Brain pericyte (primary cell): ENCODE measurements at places on chromosomes 2 and 18.
A peak's percentile ranks its signal among the peaks of the same experiment; 100 is the strongest.

DNA sequence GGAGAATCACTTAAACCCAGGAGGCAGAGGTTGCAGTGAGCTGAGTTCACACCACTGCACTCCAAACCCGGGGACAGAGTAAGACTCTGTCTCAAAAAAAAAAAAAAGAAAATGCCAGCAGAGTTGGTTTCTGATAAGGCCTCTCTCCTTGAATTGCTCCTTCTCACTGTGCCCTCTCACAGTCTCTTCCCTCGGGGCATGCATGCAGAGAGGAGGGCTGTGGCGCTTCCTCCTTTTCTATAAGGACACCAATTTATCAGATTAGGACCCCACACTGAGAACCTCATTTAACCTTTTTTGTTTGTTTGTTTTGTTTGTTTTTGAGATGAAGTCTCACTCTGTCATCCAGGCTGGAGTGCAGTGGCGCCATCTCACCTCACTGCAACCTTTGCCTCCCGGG lies 110.5 kb downstream of the ZFP36L2 start:
- DNase-seq = no peak

GRCh38 chr2:60855989-60856669 lies 25.2 kb upstream of the REL start:
- DNase-seq = no peak

DNA sequence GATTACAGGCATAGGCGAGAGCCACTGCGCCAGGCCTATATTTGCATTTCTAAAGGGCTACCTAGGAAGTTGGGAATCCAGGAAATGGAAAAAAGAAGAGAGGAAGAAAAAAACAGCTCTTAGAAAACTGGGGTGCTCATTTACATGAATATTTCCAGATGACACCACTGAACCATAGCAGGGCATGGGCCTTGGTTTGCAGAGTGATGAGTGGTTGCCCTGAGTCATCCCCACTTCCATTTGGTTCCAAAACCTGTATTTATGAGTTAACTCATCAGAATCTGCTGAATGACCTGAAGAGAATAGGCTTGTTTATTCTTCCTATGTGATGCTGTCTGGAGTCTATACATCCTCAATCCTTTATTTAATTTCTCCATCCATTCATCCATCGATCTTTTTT lies 36.2 kb downstream of the EHD3 start:
- no peak for DNase-seq

DNA sequence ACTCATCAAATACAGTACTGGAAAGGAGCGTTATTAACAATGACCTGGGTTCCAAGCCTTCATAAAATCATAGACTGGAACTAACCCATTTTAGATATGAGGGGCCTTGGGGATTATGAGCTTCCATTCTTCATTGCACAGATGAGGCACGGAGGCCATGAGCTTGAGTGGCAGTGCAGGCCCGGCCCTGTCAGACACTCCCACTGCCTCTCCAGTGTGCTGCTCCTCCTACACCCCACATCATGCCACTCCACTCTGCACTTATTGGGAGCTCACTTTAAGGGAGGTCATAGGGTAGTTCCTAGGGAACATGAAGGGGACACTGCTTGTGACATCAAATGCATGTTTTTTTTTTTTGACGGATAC lies 77.9 kb downstream of the TSN start:
- no peak for DNase-seq

DNA sequence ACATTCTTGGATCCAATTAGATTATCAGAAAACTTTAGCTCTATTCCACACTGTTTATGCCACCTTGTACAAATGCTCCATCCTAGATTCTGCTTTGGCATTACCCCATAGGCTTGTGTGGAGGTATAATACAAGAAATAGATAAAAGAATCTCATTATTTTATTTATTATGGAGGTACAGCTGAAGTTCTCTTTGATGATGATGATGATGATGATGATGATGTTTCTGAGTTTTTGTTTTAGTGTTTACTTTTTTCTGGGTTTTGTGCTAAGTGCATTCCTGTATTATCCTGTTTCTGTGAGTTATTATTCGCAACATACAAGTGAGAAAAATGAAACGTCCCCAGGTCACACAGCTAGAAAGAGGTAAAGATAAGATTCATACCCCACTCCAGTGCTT lies 43.4 kb downstream of the ANXA4 start:
- no peak for DNase-seq

- DNase-seq = no peak
Observed at GRCh38 chr18:75858754-75859153, 431.3 kb upstream of the SMIM21 start.

- no peak for DNase-seq
Observed at GRCh38 chr2:11411768-11412448, 54.1 kb downstream of the E2F6 start.

- no peak for DNase-seq
Observed at GRCh38 chr2:176056406-176056805, 27.4 kb downstream of the EVX2 start.

GRCh38 chr2:162840598-162841246 lies 2.2 kb upstream of the KCNH7 start:
- DNase-seq = peak; percentile 32

DNA sequence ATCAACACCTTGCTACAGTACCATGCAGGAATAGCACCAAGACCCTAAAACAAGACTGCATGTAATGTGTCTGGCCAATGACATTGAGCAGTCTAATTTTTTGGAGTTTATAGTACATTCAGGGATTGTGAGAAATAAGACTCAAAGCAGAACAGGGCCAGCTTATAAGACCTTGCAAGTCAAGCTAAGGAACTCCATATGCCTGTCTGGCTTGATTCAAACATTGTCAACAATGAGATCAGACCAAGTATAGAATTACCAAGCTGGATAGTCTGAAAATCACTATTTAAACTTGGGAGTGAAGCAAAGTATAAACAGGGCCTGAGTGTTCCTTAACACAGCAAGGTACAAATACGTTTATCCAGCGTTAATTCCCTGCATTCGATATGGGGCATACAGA lies 370.9 kb downstream of the CNTNAP5 start:
- DNase-seq = no peak

DNA sequence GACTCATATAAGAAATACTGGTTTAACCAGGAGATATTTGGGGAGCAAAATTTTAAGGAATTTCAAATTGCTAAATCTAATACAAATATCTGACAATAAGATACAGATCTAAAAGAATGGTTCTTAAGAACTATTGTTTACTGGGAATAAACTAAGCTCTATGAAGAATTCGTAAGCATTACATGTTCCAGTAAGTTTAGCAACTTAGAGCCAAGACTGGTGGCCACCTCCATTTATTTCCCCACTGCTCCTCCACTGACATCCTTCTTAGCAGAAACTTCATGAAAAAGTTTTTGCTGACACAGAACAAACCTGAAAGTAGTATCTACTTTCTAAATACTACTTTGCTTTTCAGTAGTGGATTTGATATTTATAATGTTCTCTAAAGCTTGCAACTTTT lies 83.0 kb downstream of the ACSL3 start:
- no peak for DNase-seq

GRCh38 chr2:190554357-190555006 lies 20.0 kb upstream of the NEMP2 start:
- no peak for DNase-seq

GRCh38 chr2:129744649-129745048 lies 234.8 kb upstream of the RAB6C start:
- no peak for DNase-seq

DNA sequence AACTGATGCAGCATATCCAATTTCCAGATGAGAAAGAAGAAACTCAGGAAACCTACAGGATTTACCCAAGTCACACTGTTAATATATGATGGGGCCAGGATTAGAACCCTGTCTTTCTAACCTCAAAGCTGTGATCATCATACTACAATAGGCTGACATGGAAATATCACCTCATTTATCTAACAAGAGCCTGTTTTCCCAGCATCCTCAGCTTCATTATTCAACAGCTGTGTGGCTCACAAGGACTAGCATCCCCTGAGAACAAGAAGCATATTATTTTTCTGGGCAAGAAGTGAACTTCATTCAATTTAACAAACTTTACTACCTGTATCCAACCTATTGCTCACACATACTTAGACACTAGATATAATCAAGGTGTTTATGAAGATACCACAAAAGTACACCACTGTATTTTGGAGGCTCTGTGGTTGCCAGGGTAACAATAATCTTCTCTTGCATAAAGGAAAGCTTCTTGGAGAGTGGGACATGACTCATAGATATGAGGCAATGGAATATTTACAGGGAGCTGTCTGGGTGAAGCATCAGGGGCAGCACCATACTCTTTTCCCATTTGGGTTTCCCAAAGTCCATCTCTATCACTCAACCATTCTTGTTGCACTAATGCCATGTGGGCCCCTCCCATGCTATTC lies 218.2 kb downstream of the RAD51AP2 start:
- DNase-seq = no peak

DNA sequence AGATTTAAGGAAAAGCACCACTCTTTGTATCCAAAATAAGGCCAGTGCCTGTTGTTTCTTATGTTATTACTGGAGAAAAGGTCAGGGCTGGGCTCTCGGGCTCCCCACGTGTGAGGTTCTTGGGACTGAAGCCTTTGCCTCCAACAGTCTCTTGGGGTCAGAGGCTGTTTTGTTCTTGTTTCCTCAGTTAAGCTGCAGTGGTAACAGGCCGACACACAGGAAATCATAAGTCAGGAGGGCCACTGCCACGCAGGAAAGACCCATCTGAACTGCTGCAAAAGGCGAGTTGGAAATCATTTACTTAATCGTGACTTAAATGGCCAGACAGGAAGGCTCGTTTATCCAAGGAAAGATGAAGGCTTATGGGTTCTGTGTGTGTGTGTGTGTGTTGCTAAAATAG lies 30.3 kb upstream of the IL37 start:
- DNase-seq = peak; percentile 21

GRCh38 chr18:24189007-24189528 lies 50.2 kb downstream of the CABYR start:
- no peak for DNase-seq

DNA sequence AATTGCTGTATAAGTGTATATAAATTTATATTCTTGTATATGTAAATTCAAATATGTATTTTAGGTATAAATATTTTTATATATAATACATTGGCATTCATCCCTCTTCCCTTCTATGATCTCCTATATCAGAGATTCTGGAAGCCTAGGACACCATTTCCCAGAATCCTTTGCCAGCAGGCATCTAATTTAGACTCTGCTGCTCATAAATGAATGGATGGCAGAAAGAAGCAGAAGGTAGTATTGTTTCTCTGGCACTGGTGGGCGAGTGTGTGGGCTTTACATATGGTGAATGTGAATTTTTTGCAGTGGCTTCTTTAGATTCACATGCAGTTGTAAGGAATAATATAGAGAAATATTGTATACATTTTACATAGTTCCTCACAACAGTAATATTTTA lies 215.2 kb upstream of the THSD7B start:
- DNase-seq = no peak

DNA sequence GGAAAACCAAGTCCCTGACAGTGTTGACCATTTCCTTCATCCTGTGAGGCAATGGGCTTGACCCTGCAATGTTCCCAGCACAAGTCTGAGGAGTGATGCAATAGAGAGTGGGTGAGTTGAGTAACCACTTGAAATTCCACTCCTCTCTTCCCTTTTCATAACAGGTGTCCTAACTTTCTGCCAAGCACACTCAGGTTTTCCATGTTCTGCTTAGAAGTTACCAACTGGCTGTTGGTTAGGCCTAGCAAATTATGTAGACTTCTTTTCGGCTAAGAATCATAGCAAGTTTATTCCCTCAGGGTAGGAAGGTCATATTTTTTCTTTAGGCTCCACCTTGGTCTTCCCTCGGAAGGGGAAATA lies 11.5 kb downstream of the GNLY start:
- no peak for DNase-seq

- no peak for DNase-seq
Observed at GRCh38 chr2:9451231-9451630, 23.1 kb upstream of the IAH1 start.

DNA sequence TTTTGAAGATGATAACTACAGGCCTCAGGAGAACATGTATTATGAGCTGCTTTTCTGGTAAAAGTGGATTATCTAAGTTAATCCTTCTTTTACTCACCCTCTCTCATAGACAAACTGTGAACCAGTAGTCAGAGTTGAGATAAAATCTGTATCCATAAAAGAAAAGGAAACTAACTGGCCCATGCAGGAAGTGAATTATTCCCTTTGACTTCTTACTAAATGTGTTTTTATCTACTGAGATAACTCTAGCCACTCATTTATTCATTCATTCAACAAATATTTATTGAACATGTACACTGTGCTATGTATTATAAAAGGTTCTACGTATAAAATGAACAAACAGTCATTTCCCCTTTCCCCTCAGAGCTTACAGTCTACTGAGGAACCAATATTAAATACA lies 10.0 kb downstream of the WDR35 start:
- DNase-seq = no peak

GRCh38 chr2:23586741-23587306 lies 201.8 kb downstream of the KLHL29 start:
- DNase-seq = no peak

DNA sequence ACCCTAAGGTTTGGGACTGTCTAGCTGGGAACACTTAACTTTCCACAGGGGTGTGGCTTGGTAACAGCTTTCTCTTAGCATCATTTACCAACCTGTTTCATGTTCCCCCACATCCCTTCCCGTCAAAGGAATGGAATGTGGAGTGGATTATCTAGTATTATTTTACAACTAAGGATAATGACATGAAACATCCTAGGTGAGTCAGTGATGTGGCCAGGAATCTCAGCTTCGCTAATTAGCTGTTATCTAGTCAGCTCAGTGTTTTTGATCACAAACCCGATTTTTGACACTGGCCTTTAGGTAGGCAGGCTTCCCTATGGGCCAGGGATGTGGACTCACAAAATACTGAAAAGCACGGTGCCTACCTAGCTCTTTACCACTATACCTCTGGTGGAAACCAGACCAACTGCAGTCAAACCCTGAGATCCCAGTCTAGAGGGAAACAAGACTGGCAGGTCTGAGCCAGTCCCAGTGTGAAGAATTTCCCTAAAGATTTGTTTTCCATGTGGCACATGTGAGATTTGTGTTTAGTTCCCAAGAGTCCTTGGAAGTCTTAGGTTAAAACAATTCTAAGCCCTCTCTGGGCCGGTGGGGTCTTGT lies 2.8 kb upstream of the NRP2 start:
- DNase-seq = no peak

DNA sequence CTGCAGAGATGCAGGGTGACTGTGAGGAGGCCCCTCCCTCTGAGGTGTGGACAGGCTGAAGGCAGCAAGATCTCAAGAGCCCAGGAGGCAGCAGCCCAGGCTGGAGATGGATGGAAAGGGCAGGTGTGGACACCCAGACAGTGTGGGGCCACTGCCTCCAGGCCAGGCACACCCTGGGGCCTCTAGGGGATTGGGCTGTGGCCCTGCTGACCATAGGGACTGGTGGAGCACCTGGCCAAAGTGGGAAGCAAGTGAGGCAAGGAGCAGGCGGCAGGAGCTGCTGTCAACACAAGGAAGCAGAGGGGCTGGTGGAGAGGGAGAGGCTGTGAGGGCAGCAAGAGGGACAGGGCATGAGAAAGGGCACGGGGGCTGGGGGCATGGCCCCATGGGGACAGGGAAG lies 10.8 kb downstream of the SNED1 start:
- no peak for DNase-seq

- no peak for DNase-seq
Observed at GRCh38 chr2:238700117-238700457, 147.8 kb upstream of the TWIST2 start.

- no peak for DNase-seq
Observed at GRCh38 chr2:237904831-237905599, 45.6 kb downstream of the RAMP1 start.

- no peak for DNase-seq
Observed at GRCh38 chr2:34280606-34281005, 681.5 kb upstream of the FAM98A start.

- DNase-seq = no peak
Observed at GRCh38 chr2:4618630-4619228, 915.4 kb downstream of the DCDC2C start.
